ENCODE measurements at places on chromosomes 6 and 20.

DNA sequence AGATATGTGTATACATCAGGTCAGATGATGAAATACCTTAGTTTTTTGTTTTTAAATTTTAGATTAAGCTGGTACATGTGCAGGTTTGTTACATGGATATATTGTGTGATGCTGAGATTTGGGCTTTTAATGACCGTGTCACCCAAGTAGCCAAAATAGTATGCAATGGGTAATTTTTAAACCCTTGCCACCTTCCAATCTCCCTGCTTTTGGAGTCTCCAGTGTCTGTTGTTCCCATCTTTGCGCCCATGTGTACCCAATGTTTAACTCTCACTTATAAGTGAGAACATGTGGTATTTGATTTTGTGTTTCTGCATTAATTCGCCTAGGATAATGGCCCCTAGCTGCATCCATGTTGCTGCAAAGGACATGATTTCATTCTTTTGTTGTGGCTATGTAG is 45.8 kb downstream of the TNFAIP3 start:
- no peak for DNase-seq

DNA sequence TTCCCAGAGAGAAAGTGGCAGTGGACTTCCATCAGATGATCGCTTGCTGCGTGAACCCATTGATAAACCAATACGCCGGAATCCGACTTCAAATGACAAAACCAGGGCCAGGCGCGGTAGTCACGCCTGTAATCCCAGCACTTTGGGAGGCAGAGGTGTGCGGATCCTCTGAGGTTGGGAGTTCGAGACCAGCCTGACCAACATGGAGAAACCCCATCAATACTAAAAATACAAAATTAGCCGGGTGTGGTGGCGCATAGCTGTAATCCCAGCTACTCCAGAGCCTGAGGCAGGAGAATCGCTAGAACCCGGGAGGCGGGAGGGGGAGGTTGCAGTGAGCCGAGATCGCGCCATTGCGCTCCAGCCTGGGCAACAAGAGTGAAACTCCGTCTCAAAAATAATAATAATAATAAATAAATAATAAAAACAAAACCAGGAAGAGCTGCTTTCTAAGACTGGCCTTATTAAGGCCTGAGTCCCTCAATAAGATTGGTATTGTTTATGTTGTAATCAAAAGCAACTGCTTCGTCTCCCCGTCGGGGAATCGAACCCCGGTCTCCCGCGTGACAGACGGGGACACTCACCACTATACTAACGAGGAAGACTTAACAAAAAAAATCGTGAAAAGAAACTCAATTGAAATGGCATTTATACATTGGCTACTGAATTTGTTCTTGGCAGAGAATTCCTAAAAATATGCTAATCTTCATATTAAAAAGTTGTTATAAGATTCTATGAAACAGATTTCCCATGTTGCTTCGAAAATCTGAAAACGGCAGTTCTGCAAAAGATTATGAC is 110.2 kb upstream of the ZNF184 start:
- DNase-seq = peak; percentile 81

GRCh38 chr20:13219327-13220193 is 1.5 kb upstream of the ISM1 start:
- DNase-seq = no peak

DNA sequence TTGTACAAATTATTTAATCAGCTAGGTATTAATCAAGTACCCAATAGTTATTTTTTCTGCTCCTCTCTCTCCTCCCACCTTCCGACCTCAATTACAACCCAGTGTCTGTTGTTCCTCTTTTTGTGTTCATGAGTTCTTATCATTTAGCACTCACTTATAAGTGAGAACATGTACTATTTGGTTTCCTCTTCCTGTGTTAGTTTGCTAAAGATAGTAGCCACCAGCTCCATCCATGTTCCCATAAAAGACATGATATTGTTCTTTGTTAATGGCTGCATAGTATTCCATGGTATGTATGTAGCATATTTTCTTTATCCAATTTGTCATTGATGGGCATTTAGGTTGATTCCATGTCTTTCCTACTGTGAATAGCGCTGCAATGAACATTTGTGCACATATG is 652.8 kb upstream of the CITED2 start:
- DNase-seq = no peak

DNA sequence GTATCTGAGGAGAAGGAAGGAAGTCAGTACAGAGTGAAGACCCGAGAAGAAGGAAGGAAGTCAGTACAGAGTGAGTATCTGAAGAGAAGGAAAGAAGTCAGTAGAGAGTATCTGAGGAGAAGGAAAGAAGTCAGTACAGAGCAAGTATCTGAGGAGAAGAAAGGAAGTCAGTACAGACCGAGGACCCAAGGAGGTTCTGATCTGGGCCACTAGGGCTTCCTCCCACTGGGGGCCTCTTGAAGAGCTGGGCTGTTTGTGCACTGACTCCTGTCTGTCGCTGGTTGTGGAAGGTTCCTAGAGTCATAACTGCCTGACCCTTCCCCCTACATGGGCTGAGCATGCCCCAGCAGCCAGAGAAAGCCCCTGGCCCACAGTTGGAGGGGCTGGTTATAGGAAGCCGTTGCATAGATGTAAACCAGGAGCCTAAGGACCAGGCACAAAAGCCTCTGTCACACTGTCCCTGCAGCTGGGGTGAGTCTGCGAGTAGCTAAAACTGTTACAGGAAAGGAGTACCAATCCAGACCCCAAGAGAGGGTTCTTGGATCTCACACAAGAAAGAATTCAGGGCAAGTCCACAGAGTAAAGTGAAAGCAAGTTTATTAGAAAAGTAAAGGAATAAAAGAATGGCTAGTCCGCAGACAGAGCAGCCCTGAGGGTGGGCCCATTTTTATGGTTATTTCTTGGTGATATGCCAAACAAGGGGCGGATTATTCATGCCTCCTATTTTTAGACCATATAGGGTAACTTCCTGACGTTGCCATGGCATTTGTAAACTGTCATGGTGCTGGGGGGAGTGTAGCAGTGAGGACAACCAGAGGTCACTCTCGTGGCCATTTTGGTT is 395.9 kb downstream of the PREX1 start:
- DNase-seq = no peak

DNA sequence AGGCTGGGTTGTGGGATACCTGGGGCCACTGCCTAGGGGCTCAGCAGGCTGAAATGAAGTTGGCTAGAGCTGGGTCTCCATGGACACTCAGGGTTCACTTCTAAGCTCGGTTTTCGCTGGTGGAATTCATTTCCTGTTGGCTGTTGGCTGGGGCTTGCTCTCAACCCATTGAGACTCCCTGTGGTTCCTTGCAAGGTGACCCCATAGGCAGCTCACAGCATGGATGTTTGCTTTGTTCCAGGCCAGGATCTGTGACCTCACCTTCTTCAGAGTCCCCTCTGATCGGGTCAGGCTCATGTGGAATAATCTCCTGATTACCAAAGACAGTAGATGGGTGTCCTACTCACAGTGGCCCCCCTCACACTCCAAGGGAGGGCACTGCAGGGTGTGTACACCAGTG is 229.3 kb downstream of the QKI start:
- DNase-seq = no peak

- no peak for DNase-seq
Observed at GRCh38 chr6:79404677-79405076, 132.6 kb downstream of the LCA5 start.

GRCh38 chr20:48729538-48729937 is 98.3 kb downstream of the PREX1 start:
- DNase-seq = no peak

GRCh38 chr20:50317609-50318008 is 127.0 kb downstream of the CEBPB start:
- no peak for DNase-seq

DNA sequence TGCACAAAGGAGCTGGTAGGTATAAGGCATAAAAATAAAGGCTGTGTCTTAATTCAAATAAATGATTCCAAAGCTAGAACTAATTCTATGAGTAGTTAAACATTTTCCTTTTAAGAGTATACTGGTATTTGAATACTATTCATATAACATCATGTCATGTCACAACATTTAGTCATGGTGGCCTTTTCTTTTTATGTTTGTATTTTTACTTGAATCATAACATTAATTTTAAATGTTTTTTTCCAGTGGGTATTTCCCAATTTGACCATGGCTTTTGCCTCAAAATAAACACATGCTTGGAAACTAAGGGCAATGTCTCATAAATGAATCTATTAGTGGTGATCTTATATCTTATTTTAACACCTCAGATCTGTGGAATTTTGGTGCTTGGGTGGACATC is 177.1 kb downstream of the CD109 start:
- DNase-seq = no peak

DNA sequence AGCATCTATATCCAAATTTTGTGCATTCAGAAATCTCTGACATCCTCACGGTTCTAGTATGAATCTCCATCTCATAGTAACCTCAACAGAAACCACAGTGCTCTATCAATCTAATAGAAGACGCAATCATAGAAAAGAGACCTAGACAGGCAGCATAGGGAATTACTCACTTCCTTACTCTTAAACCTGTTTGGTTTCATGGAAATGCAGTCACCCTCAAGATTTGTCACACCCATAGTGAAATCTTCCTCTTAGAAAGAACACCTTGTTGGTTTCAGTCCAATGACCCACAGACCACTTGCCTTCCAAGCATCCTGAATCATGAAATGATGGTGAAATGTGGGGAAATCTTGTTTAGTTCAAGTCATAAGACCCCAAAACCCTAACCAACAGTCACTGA is 166.1 kb upstream of the PRDM1 start:
- DNase-seq = peak; percentile 73

DNA sequence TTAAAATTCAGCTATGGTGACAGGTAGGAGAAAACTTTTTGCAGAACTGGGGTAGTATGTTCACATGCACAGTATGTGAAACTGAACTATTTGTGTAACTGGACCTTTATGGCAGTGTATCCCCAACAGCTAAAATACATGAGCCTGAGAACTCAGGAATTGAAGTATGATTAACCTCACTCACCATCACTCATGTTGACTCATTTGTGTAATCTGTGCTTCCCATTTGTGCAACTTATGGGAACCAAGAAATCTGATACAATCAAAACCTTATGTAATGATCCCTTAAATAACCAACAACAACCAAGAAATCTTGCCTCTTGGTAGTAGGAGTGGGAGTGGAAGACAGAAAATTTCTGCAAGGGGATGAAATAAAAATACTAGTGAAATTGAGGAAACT is 674.9 kb downstream of the HDGFL1 start:
- DNase-seq = peak; percentile 29

DNA sequence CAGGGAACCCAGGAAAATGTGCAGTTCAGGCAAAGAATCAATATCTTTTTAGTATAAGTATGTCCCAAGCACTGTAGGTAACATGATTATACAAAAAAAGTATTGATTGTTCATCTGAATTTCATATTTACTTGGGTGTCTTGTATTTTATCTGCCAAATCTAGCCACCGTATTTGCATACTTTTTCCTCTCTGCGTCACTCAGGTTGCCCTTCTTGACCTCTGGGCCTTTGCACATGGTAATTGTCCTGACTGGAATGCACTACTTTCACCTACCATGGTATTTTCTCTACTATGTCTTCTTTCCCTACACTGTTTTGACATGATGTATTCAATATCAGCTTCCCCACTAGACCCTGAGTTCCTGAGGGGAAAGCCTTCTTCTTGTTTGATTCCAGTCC is 15.2 kb downstream of the GSTA3 start:
- DNase-seq = no peak

- no peak for DNase-seq
Observed at GRCh38 chr6:41515995-41516394, 30.2 kb upstream of the FOXP4 start.

- no peak for DNase-seq
Observed at GRCh38 chr6:14912226-14912625, 333.6 kb upstream of the JARID2 start.

DNA sequence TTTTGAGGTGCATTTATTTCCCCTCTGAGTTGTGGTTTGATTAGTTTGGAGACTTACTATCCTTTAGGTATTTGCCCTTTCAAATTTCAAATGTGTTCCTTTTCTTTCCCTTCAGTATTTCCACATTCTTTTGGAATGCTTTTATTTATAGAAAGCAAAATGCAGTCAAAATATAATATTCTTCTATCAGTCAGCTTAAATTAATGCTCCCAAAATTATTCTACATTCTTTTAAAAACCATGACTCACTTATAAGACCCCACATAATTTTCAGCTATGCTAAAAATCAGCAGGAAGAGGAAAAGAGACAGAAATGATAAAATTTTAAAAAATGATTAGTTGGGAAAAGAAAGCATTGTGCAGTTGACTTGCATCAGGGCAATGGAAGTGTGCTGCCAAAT is 180.0 kb upstream of the SMLR1 start:
- no peak for DNase-seq

- DNase-seq = peak; percentile 15
Observed at GRCh38 chr6:147154454-147154853, 49.8 kb upstream of the STXBP5 start.

DNA sequence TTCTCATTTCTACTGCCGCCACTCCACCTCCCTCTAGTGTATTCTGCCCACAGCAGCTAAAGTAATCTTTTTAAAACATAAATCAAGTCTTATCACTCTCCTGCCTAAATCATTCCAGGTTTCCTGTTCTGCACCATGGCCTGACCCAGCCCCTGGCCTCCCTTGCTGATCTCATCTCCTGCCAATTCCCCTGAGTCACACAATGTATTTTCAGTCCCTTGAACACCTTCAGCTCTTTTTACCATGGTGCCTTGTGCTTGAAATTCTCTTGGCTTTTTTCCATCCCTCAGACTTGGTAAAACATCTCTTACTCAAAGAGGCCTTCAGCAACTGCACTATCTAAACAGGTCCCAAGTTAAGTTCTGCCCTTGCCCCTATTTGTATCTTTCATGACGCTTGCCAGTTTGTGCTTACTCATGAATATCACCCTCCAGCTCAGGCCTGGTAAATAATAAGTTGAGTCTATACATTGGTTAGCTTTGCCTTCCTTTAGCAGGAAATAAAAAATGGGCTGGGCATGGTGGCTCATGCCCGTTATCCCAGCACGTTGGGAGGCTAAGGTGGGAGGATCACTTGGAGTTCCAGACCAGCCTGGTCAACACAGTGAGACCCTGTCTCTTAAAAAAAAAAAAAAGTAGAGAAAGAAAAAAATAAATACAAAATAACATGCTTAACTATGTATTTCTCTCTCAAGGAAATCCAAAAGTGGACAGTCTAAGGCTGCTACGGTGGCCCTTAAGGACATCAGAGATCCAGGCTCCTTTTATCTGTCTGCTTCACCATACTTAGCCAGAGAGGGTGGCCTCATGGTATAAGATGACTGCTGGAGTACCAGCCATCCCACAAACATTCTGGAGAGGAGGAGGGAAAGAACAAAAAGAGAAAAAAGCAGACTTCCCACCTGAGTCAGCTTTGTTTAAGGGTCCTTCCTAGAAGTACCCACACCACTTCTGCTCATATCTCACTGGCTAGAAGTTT is 62.2 kb downstream of the ARFGEF2 start:
- DNase-seq = peak; percentile 95

DNA sequence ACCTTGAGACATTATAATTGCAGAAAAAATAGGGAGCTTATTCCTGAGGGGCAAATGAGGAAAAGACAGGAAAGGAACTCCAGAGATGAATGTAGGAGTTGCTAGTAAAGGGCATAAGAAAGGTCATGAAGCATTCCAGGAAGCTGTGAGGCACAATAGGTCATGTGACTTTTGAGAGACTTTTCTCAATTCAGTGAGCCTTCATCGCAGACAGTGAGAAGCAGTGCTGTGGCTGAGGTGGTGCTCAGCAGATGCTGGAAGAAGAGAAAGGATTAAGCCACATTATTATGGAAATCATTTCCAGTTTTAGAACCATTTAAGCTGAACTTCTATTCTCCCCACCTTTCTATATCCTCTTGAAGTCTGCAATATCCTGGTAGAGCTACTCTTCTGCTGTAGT is 4.1 kb downstream of the SPTLC3 start:
- DNase-seq = peak; percentile 34

GRCh38 chr20:56752274-56752673 is 123.2 kb downstream of the TFAP2C start:
- DNase-seq = no peak

GRCh38 chr6:169841907-169842606 is 90.6 kb downstream of the ERMARD start:
- DNase-seq = no peak
